Ureter (tissue), 1 donor: ENCODE measurements at places on chromosomes 11 and 22. TPM values are rescaled to one million over a fixed set of nuclear protein-coding genes. Genes with fewer than 3 reads are reported as not detected.

DNA sequence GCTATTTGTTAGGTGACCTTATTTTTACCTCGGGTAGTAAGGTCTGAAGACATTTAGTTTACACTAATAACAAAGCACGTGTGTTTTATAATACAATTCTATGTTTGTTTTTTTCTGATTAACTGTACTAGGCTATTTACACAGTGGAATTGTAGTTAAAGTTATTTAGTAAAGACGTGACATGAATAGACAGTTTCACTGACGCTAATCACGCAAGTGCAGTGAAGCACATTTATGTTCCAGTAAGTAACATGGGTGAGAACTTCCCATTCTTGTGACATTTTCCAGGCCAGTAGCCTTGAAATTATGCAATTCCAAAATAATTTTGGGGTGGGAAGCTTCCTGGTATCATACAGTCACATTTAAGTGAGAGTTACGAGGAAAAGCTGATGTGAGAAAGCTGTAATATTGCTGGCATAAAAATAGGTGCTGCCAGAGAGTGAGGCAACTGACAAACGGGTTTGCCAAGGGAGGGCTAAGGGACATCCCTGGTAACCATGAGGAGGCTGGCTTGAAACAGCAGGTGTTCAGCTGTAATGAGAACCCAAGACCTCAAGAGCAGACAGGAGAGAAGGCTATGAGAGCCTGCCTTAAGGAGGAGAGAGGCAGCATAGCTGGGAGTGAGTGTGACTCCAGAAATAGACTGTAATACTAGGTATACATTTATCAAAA is 378.8 kb downstream of the DCDC1 start:
- no peak for DNase-seq

DNA sequence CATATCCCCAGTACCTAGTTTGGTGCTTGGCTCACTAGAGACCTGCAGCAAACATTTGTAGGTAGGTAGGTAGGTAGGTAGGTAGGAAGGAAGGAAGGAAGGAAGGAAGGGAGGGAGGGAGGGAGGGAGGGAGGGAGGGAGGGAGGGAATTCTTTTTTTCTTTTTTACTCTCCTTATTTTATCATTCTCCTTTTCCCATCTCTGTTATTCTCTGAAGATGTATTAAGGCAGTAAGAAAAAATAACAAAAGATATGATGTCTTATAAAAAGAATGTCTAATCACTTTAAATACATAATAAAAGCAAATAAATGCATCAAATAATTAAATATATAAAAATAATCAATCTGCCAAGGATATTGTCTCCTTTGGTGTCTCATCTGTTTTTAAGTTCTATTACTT is 28.4 kb downstream of the VSIG10L2 start:
- no peak for DNase-seq

NAT10 gene
- total RNA-seq = 79.8 TPM

SLC22A6 gene
- total RNA-seq = not detected

DNA sequence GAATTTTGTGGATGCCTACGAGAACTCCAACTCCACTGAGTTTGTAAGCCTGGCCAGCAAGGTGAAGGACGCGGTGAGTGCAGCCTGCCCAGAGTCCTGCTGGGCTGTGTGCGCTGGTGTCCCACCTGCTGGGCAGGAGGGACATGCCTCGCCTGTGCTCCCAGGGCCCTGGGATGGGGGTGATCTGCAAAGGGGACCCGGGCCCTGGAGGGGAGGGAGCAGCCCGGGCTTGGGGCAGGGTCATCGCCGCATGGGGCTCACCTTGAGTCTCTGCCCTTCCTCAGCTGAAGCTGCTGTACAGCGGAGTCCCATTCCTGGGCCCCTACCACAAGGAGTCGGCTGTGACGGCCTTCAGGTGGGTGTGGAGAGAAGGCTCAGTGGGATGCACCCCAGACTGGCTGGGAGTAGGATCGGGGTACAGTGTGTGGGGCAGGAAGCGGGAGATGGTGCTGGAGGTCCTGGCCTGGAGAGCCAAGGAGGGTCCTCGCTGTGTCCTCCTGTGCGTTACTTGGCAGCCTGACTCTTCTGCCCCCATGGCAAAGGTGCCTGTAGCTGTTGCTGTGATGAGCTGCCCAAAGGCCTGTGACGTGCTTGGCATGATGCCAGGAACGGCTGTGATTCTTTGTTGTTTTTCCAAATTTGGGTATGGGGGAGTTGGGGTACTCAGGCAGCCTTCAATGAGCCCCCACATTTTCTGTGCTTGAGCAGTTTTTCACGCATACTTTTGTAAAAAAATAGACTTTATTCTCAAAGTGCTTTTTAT is 29.2 kb downstream of the ST14 start:
- no peak for DNase-seq

- peak; percentile 79 for DNase-seq
These were observed at the start of gene HTATIP2 for GRCh38 chr11:20363500-20364340. Gene HTATIP2, plus strand, starts transcription at chr11:20363714. Its CDS starts 524 bp downstream, at chr11:20364238.

- no peak for DNase-seq
These were observed 147.1 kb downstream of the CHST1 start for GRCh38 chr11:45518141-45518832.

DNA sequence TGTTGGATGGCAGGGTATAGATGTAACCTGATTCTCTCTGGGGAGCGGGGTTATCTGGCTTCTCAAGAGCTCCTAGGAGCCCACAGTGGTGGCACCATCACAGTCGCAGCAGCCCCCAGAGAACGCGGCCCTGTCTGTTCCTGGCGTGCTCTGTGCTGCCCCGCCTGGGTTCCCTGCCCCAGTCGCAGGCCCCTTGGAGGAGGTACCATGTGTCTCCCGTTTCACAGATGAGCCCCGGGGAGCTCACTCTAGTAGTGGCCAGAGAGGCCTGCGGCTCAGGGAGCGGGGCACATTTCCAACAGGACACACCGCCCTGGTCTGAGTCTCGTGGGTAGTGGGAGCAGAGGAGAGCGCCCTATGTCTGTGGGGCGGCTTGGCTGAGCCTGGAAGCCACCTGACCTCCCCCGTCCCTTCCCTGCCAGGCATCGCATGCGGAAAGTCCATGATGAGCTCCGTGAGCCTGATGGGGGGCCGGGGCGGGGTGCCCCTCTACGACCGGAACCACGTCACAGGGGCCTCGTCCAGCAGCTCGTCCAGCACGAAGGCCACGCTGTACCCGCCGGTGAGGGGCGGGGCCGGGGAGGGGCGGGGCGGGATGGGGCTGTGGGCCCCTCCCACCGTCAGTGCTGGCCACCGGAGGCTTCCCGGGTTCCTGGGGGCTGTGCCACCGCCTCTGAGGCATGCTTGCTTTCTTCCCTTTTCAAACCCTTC is 21.0 kb upstream of the PPP6R3 start:
- no peak for DNase-seq

MYRF gene
- 4.7 TPM for total RNA-seq

- no peak for DNase-seq
These were observed 5.4 kb downstream of the TBC1D10C start for GRCh38 chr11:67409261-67409666.

- DNase-seq = no peak
These were observed 94.1 kb downstream of the KCNQ1 start for GRCh38 chr11:2538951-2539350.

DNA sequence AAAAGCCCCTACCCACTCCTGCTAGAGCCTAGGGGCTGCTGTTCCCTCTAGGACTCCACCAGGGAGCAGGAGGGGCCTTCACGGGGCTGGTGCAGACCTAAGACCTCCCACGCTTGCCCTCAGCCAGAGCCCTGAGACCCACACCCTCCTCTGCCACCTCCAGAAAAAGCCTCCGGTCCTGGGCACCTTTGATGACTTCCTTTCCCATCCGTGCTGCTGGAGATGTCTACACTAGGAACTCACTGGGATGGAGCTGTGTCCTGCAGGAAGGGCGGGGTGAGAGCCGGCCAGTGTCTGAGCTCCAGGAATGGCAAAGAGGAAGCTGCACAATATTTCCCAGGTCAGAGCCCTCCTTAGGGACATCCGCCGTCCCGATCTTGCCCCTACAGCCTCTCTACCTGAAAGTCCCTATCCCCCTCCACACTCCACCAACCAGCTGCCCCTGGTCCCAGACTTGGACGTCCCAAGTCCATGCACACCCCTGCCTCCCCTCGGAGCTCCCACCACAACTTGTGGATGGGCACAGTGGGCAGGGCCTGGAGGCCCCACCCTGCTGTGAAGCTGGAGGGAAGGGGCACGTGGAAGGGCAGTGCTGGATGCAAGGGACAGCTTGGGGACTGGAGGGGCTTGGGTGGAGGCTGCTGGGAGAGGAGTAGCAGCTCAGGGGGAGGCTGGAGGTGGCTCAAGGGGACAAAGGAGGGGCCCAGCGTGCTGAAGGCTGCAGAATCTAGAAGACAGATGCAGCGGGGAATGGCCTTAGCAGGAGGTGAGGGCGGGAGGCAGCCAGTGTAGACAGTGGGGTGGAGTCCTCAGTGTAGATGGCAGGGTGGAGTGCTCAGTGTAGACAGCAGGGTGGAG is 13.5 kb upstream of the LRP5 start:
- DNase-seq = no peak

DNA sequence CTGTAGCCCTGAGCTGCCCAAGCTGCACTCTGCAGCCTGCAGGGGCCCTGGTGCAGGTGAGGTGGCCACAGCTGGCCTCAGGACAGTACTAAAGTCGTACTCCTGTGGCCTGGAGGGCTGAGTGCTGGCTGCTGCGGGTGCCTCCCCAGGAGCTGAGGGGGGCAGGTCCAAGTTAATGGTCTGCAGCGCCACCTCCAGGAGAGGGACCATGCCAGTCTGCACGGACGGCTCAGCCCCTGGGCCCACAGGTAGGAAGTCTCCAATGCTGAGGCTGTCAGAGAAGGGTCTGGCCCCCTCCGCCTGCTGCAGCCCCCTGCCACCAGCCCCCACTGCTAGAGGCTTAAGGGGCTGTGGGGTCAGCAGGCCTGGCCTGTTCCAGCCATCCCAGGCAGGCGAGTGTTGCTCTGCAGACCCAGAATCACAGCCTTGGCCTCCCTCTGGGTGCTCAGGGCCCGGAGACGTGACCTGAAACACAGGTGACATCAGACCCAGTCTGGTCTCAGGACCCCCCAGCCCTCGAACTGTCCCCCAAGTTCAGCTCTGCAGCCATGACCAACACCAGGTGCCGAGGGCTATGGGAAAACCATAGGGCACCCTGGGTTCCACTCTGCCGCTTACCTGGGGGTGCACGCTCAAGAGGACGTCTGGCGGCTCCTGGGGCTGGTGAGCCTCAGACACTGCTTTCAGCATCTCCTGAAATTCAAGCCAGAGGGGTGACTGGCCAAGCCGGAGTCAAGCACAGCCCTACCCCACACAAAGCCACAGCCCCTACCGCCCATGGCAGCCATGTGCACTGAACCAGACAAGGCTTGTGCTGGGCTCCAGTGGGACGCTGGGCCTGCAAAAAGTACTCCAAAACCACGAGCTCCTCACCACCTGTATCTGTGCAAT is 20.8 kb downstream of the SELENOO start:
- no peak for DNase-seq

- no peak for DNase-seq
These were observed 9.4 kb downstream of the SPATA19 start for GRCh38 chr11:133835593-133836548.

DNA sequence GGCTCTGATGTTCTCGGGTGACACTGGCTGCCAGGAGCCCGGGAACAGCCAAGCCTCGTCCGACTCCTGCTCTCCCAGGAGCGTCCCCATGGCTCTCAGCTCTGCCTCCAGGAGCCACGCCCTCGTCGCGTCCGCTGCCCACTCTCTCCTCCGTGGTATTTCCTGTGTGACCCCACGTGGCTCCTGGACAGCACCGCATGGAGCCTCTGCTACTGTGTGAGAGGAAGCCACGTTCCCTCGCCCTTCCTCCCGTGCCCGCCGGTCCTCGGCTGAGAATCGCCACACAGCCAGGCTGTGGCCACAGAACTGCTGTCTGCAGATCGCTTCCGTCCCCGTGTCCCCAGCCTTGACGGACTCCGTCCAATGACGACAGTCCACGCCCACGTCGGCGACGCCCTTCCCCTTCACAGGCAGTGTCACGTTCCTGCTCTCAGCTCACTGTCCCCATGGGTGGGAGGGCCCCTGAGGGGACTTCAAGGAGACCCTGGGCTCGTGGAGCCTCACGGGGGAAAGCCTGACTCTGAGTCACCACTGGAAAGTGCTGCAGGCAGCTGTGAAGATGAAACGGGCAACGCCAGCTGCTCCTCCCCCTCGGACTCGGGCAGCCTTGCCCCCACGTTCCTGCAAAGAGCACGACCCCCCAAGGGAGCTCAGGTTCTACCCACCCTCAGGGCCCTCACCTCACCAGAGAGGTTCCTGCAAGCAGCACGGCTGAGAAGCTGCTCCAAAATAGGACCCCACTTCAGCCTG is 458.5 kb downstream of the BRD1 start:
- peak; percentile 33 for DNase-seq

GRCh38 chr11:5596607-5597201 is at the start of gene TRIM6:
Gene TRIM6, plus strand, starts transcription at chr11:5596637. Its CDS starts 261 bp downstream, at chr11:5596898.
- DNase-seq = peak; percentile 70
